ENCODE measurements at places on chromosomes 2 and 18.
A peak's percentile ranks its signal among the peaks of the same experiment; 100 is the strongest.

- DNase-seq = no peak
Observed at GRCh38 chr18:79601234-79601633, 78.4 kb upstream of the CTDP1 start.

- no peak for DNase-seq
Observed at GRCh38 chr2:127670055-127670956, 5.0 kb downstream of the LIMS2 start.

- DNase-seq = no peak
Observed at GRCh38 chr2:74617122-74617521, 31.0 kb downstream of the M1AP start.

DNA sequence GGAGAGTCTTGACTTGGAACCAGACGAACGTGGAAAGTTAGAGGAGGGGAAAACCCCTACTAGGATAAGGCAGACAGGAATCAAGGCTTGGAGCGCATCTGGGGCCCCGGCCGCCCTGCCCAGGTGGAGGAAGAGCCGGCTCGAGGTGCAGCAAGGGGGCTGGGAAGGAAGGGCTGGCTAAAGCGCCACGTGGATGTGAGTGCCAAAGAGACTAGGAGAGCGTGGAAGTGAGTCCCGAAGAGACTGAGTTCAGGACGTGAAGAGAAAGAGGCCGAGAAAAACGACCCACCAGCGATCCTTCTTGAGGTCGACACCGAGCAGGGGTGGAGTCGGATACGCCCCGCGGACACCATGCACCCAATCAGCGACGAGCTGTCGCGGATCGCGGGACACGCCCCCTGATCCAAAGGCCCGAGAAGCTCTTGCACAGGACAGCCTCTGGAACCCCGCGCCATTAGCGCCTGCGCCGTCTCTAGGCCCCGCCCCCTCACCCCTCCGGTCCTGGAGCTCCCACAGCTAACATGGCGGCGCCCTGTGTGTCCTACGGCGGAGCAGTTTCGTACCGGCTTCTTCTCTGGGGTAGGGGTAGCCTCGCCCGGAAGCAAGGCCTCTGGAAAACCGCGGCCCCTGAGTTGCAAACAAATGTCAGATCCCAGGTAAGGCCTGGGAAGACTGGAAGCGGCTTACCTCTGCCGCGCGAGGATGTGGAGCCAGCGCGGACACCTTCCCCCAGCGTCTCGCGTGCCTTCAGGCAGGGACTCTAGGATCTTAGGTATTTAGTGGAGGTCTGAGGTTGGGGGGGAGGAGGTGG lies at the start of gene MRPS9:
Gene MRPS9, plus strand, starts transcription at position 498 of the 811 bp plus-strand sequence. Its CDS starts 24 bp downstream, at position 522.
- DNase-seq = peak; percentile 98

GRCh38 chr2:197399887-197400540 lies 34.8 kb downstream of the SF3B1 start:
- no peak for DNase-seq

DNA sequence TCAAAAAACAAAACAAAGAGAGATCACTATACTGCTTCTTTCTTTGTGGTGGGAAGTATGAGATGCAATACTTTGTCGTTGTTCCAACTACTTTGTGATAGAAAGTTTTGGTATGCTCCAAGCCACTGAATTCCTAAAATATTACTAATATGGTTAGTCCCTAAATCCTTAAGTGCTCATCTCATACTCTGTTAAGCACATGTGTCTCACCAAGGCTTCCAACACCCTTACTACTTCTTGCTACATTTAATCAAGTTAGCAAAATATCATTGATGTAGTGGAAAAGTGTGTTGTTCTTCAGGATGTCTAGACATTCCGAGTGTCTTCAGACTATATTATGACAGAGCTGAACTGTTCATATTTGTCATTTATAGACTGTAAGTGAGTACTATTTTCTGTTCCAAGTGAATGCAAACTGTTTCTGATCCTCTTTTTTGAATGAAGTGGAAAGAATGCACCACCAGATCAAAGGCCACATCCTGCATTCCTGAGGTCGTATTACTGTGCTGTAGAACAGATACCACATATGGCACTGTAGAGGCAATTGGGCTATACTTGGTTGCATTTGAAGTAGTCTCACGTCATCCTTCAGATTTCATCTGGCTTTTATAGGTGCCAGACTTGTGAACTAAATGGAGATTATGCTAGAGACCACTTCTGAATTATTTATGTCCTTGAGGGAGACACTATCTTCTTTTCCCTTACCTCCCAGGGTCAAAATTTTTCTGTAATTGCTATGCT lies 298.4 kb upstream of the ZNF521 start:
- DNase-seq = no peak

Measured in HEK293T (cell line).